ENCODE measurements at places on chromosomes 2 and 18.

DNA sequence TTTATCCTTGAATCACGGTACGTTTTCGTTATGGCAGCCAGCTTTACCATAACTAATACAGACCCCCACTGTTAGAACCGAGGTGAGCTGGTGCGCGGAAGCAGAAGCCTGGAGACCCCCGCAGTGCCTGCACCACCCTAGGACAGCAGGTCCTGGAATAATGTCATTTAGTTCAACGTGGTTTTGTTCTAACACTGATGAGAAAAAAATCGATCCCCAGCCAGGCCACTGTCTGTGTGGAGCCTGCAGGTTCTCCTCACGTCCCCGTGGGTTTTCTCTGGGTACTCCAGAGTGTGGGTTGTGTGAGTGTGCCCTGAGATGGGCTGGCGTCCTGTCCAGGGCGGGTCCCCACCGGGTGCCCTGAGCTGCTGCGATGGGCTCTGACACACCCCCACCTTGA is 69.9 kb upstream of the ST3GAL5 start:
- DNase-seq: no peak

DNA sequence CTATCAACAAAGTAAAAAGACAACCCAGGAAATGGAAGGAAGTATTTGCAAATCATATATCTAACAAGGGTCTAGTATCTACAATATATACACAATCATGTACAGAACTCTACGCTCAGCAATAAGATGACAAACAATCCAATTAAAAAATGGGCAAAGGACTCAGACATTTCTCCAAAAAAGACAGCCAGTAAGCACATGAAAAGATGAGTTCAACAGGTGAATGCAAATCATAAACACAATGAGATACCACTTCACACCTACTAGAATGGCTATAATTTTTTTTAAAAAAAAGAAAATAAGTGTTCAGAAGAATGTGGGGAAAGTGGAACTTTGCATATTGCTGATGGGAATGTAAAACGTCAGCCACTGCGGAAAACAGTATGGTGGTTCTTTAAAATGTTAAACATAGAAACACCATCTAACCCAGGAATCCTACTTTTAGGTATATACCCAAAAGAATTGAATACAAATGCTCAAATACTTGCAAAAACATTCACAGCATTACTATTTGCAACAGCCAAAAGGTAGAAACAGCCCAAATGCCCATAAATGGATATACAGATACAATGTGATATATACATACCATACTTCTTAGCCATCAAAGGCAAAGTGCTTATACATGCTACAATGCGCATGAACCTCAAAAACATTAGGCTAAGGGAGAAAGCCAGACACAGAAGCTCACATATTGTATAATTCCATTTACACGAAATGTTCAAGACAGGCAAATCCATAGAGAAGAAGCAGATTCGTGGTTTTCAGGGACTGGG is 121.2 kb downstream of the CABYR start:
- DNase-seq: no peak

DNA sequence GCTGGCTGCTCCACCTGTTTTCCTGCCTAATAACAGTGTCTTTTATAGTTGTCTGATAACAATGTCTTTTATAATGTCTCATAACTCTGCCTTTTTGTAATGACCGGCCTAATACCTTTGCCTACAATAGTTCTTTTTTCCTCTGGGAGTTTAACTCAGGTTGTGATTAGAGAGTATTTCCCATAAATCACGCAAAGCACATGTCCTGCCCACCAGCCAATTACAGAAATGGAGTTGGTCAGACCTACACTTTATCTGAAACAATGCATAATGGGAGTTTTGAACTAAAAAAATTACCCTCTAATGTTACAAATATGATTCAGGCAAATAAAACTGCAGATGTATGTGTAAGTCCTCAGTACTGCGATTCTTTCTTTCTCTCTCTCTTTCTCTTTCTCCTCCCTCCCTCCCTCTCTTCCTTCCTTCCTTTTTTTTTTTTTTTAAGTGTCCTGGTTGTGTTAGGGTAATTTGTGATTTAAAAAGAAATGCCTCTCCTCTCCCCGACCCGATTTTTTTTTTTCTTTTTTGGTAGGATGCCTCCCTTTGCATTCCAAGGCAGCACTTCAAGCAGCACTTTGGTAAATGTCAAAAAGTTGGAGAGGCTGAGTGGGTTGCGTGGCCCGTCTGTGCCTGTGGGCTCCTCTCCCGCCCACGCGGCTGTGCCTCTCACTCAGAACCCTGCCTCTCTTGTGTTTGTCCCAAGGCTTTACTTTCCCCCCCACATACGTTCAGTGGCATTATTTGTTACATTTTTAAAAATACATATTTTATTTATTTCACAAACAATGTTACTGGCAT is 147.3 kb downstream of the AGAP1 start:
- DNase-seq: no peak

DNA sequence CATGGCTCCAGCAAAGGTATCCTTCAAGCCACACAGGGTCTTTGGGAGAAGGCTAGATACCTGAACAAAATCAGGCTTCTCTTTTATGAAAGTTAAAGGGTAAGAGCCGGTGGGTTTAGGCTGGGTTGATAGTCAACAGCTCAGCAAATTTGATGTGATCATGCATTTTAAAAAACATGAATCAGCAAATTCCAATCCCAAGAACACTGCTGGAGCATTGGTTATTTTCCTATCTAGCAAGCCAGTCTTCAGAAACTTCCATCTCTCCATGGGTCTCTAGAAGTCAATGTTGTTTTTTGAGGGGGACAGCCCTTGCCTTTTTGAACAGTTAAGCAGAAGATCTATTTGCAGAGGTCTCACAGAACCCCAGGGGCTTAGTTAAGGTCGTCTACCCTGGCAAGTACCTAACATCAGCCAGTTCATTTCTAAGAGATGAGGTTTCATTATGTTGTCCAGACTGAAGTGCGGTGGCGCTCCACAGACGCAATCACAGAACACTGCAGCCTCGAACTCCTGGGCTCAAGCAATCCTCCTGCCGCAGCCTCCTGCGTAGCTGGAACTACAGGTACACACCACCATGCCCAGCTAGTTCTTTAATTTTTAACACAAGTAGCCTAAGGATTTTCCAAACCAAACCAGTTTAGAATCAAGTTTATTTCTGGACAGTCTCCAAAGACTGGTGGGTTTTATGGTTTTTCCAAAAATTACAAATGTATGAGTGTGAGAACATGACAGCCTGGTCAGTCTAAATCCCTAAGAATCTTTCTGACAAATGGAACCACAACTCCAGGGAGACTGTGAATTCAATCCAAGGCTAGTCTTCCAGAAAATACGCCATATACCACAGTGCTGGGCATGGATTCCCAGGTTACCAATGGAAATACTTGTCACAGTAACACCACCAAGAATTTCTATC is 4.1 kb upstream of the ZCCHC2 start:
- DNase-seq: no peak

DNA sequence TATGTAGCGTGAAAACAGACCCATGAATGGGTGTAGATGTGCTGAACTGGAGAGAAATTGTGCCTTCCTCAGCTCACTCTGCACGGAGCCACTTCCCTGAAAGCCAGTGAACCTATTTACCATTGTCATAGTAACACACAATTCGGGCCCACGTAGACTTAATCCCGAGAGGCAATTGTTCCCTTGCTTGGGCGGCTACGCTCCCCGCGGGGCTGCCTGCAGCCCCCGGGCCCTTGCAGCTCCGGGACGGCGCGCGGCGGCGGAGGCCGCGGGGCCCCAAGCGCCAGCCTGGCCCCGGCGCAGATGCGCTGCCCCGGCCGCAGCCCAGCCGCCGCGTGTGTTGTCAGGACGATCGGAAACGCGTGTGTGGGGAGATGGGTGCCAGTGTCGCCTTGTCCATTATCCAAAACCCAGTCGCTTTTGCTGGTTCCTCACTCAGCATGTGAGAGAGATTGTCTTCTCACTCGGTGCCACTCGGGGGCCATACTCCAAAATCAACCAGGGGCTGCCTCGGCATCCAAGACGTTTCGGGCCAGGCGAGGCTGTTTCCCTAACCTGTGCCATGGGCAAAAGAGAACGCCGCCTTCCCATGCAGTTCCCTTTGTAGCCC is 17.9 kb upstream of the LRRTM1 start:
- no peak for DNase-seq

- no peak for DNase-seq
Measured at GRCh38 chr2:3283206-3283605, 94.4 kb downstream of the EIPR1 start.

GRCh38 chr18:59096098-59096789 is 43.4 kb upstream of the SEC11C start:
- DNase-seq: no peak

DNA sequence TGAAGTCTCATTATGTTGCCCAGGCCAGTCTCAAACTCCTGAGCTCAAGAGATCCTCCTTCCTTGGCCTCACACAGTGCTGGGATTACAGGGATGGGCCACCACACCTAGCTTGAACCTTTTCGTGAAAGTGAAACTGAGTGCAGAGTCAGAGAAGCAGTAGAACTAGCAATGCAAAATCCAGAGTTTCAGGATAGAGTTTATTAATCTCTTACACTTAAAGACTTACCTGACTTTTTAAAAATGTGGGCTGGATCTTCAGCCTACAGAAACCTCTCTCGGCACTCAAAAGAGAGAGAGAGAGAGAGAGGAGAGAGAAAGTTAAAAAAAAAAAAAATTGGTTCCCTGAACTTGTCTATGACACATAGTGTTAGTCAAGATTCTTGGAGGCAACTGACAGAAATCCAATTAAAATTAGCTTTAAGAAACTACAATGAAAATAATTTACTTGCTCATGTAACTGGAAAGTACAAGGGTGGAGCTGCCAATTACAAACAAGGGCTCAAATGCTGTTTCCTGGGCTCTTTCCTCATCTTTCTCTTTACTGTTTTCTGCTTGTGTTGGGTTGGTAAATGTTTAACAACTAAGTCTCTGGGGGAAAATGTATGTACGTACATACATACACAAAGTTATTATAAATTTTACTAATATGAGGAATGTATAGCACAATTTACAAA is 98.1 kb upstream of the CERS6 start:
- no peak for DNase-seq

GRCh38 chr2:208064220-208064961 is 39.1 kb upstream of the PLEKHM3 start:
- no peak for DNase-seq

- DNase-seq: no peak
Measured at GRCh38 chr2:228725031-228725430, 543.5 kb upstream of the SPHKAP start.

DNA sequence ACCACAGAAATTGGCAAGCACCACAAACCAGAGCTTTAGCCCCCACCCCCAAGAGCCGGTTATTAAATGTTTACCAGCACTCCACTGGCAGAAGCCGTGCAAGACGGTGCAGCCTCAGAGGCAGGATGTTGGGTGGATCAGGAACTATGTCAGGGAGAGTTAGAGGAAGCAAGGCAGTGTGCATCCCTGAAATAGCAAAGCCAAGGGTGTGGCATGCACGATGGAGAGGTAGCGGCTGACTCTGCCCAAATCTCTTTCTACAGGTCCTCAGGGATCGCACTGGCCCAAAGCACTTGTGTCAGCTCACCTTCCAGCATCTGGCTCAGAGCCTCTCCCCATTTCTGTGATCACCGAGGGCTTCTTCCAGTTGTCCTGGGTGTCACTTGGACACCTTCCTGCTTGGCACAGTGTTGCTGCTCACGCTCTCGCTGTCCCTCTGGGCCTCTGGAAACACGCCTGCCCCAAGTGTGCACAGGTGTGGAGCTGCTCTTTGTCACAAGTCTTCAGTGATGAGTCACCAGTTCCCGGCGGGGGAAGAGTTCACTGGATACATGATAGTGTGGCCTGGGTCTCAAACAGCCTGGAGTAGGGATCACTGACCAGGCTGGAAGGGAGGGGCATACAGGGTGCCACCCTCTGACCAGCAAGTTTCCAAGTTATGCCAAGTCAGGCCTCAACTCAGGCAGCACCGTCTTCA is 17.3 kb upstream of the B3GNT7 start:
- no peak for DNase-seq

DNA sequence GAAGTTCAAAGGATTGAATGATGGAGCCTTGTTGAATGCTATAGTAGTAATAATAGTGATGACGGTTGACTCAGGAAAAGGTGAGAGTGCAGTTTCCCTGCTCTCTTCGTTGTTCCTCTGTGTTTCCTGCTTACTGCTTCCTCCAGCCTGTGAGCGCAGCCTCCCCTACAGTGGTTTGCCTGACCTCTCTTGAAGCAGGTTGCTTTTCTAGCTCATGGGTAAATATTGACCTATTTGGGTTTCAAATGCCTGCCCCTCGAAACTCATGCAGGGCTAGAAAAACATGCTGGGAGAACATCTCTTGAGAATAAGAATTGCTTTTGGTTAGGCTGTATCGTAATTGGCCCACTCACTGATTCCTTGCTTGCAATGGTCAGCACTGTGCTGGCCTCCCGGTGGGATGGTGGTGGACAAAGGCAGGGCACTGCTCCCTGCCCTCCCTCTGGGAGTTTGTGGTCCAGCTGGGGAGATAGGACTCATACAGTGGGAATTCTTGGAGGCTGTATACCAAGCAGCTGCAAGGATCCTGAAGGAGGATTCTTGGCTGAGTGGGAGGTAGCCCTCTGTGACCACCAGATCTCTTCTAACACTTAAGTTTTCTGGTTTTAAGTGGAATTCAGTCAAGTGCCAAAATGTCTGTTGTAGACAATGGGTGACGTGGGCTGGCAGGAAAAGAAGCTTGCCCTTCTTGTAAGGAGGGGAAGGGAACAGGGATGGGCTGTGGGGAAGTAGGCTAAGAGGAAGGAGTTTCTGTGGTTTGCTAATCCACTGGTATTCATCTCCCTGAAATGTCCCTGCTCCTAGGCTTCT is 5.4 kb upstream of the RNF181 start:
- DNase-seq: no peak

- DNase-seq: no peak
Measured at GRCh38 chr2:142285480-142285879, 154.7 kb upstream of the LRP1B start.

GRCh38 chr2:180790891-180791290 is 189.5 kb upstream of the UBE2E3 start:
- DNase-seq: no peak

- DNase-seq: no peak
Measured at GRCh38 chr2:56239437-56239836, 55.6 kb downstream of the CCDC85A start.

- DNase-seq: no peak
Measured at GRCh38 chr2:136062066-136062837, 55.7 kb downstream of the CXCR4 start.

- no peak for DNase-seq
Measured at GRCh38 chr2:151869291-151869690, 41.1 kb upstream of the ARL5A start.

GRCh38 chr2:122266636-122267035 is 511.2 kb downstream of the TSN start:
- DNase-seq: no peak

DNA sequence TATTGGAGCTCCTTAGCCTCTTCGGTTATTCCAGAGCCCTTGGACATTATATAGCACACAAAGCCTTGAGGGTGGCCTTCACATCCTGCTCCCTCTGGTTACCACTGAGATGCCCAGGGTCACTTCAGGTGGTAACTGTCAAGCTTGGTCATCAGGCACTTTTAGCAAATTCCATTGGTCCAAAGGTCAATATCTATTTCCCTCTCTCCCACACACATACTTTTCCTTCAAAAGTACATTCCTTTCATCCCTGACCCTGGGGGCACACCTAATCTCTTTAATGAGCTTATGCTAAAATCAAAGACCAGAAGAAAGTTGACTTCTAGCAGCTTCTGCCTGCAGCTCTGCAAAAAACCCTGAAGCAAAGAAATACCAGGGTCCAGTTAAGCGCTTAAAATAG is 172.0 kb upstream of the NRP2 start:
- DNase-seq: no peak
